ENCODE measurements at places on chromosomes 5 and 9.

- DNase-seq = no peak
Observed at GRCh38 chr5:117463881-117464570, 889.4 kb upstream of the SEMA6A start.

DNA sequence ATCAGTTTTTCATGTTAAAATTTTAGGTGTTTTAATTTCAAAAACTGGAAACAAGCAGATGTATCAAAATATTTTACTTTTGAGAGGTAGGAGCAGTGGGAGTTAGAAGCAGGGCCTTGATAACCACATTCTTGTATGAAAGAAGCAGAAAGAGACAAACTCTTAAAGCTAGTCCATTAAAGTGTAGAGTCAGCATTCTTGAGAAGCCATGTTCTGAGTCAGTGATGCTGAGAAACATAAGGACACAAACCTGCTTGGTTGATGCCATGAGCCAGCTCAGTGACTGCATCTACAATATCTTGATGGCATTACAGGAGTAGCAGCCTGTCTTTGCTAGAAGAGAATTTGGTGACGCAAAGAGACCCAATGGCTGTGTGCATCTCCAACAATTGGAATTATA is 826.1 kb upstream of the CTNND2 start:
- DNase-seq = no peak

GRCh38 chr9:93197670-93198069 is 13.7 kb downstream of the WNK2 start:
- DNase-seq = no peak

- no peak for DNase-seq
Observed at GRCh38 chr9:130931508-130932254, 7.4 kb downstream of the FIBCD1 start.

DNA sequence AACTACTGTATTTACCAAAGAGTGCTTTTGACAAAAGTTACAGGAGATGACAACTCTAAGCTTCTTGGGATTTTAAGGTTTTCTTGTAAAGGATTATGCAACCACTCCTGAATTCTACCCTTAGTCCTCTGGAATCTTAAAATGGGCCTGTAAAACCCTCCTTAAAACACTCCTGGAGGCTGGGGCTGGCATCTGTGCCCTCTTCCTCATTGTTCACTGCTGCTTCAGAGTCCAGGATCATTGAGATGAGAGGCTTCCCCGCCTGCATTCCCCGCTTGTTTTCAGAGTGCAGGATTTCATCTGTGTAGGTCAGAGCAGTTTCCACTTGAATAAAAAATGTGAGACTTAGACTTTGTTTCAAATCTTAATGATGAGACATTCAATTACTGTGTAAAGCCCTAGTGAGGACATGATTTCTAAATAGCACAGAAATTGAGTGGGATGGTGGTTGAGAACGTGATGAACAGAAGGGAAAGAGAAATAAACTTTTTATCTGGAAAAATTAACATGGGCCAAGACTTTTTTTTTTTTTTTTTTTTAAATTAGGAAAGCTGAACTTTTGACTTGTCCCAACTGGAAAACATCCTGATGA is 40.4 kb downstream of the PCSK5 start:
- no peak for DNase-seq

Data from H1 (cell line).